Stimulated activated CD8-positive, alpha-beta memory T cell treated with anti-CD3 and anti-CD28 coated beads, Interleukin-2, amount 100 ng/mL, for 1 hour (primary cell): ENCODE measurements at places on chromosomes 12 and 14.

GRCh38 chr12:81835783-81836182 lies 76.6 kb upstream of the PPFIA2 start:
- DNase-seq: no peak

- DNase-seq: no peak
These were observed 911.7 kb upstream of the TMEM132C start for GRCh38 chr12:127355061-127355841.

DNA sequence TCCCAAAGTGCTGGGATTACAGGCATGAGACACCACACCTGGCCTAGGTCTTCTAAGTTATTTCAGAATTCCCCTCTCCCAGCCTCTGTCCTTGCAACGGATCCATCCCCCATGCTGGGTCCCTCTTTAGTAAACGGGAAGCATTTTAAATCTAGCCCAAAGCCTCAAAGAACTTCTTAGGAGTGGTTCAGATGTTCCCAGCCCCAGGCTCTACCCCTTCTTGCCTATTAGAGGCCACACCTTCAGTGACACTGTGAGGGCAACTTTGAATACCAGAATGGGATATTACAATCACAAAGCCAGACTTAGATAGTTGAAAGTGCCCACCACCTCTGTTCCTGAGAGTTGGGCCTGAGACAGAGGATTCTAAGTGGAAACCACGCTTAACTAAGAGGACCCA lies 18.1 kb upstream of the SPPL3 start:
- DNase-seq: no peak

DNA sequence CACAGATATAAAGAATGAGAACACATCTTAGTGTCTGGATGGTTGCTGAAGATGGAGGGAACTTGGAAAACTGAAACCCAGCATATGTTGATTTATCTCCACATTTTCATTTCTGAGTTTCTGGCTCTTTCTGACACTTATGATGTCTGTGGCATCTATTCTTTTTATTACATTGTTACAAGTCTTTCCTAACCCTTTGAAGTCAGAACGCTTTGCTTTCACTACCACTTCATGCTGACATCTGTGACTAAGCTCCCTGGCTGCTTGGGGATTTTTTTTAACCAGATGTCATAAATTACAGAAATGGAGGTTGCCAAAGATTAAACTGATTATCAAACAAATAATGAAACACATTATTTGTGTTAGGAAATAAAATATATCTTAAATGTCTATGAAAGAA lies 188.7 kb downstream of the KITLG start:
- no peak for DNase-seq

DNA sequence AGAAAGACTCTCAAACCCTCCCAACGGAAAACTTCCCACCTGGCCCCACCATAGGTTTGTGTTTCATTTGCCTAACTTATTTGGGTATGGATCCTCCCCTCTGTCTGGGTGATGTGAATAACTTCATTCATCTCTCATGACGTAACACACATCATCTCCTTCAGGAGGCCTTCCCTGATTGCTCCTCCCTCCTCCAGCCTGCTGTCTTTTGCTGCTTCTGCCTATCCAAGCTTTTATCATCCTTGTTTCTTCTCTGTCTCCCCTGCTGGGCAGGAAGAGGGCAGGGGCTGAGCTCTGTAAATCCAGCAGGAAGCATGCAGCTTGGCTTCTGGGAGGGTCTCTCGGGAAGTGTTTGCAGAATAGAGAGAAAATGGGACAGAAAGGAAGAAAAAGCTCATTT lies 766.0 kb upstream of the TBX3 start:
- no peak for DNase-seq

GRCh38 chr14:88840926-88841325 lies 16.5 kb downstream of the TTC8 start:
- no peak for DNase-seq

- no peak for DNase-seq
These were observed 7.4 kb downstream of the SCARB1 start for GRCh38 chr12:124856132-124856841.

GRCh38 chr14:103569408-103569807 lies 6.6 kb downstream of the COA8 start:
- no peak for DNase-seq

- DNase-seq: no peak
These were observed 310.1 kb downstream of the SYT1 start for GRCh38 chr12:79174626-79175025.

GRCh38 chr12:121524196-121524916 lies 56.5 kb downstream of the KDM2B start:
- no peak for DNase-seq

DNA sequence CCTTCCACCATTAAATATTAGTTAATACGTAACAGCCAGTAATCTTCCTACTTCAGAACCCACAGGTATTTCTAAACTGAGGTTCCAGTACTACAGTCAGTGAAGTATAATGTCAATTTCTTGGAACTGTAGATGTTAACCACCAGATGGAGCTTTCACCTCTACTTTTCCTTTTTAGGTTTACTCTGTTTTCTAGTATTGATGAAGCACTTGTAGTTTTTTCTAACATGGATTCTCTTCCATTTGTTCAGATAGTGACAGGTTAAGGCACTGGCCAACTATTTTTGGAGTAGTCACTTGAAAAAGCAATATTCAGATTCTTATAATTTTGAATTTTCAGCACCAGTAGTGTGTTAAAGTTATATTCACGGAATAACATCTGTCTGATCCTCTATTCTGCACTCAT lies 4.6 kb upstream of the SEC23A start:
- no peak for DNase-seq

DNA sequence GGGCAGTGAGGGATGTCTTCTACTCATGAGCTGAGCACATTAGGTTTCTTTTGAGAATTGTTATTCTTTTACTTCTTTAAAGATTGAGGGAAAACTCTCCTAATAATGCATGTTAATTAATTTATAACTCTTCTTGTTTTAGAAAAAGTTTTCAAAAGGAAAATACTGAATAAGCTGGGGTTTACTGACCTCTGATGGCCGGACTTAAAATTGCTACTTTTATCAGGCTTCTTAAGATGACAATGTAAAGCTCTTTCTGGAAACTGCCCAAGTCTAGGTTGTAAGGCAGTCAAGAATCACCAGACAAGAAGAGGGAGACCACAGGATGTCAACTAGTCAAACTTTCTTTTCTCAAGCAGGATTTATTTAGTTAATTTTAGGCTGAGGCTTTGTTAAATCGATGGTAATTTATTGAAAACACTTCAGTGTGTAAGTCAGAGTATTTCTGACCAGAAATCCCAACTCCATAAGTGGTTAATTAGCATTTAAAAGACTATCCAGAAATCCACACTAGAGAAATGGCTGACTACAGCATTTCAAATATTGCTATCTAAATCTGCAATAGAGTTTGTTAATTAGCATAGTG lies 82.1 kb downstream of the AVPR1A start:
- DNase-seq: no peak

GRCh38 chr12:106721915-106722314 lies 52.6 kb upstream of the RIC8B start:
- DNase-seq: no peak

DNA sequence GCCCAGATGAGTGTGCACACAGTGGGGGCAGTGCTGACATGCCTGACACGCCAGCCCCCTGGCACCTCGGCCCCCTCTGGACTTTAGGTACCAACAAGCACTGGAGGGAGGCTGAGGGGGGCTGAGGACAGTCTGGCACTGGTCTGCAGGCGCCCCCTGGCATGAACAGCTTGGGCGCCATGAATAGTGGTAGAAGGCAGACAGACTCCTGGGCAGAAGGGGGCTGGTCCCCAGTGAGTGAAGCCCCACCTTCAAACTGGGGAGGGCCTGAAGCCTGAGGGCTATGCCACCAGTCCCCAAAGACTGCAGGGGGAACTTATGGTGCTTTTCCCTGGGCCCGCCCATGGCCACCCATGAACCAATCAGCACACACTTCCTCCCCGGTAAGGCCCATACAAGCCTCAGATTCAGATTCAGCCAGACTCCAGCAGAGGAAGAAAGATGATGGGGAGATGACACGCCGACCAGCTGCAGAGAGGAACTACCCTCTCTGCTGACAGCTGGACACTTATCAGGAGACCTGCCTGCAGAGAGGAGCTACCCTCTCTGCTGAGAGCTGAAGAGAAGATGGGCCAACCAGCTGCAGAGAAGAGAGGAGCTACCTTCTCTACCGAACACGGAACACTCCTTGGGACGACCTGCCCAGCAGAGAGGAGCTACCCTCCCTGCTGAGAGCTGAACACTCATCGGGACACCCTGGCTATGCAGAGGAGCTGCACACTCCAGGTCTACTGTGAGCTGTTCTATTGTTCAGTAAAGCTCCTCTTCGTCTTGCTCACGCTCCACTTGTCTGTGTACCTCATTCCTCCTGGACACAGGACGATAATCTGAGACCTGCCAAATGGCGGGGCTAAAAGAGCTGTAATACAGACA lies 324.5 kb downstream of the PCNX1 start:
- DNase-seq: no peak

DNA sequence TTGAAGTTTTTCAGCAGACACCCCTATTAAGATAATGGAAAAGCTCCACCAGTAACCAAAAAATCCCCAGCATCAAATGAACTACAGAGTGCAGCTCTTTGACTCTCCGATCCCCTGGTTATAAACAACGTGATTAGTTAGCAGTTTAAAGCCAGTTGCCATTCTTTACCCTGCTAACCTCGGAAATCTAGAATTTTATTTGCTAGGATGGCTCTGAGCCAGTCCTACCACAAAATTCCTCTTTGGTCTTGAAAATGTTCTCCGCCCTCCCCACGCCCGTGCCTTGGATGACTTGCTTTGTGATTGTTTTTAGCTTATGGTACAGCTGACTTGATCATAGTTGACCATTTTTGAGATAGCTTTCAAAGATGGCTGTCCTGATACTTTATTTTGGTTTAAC lies 1.2 kb downstream of the KLHDC2 start:
- DNase-seq: no peak

- DNase-seq: no peak
These were observed 87.5 kb downstream of the EPS8 start for GRCh38 chr12:15701631-15702156.

- DNase-seq: no peak
These were observed 232.4 kb downstream of the AKAP6 start for GRCh38 chr14:32561520-32561919.

DNA sequence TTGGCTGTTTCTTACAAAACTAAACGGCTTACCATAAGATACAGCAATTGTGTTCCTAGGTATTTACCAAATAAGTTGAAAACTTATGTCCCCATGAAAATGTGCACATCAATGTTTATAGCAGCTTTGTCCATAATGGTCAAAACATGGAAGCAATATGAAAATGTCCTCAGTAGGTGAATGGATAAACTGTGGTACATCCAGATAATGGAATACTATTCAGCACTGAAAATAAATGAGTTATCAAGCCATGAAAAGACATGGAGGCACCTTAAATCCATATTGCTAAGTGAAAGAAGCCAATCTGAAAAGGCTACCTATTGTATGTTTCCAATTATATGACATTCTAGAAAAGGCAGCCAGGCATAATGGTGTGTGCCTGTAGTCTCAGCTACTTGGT lies 40.7 kb downstream of the CFL2 start:
- no peak for DNase-seq

GRCh38 chr12:32230613-32230993 lies 124.0 kb downstream of the BICD1 start:
- no peak for DNase-seq

DNA sequence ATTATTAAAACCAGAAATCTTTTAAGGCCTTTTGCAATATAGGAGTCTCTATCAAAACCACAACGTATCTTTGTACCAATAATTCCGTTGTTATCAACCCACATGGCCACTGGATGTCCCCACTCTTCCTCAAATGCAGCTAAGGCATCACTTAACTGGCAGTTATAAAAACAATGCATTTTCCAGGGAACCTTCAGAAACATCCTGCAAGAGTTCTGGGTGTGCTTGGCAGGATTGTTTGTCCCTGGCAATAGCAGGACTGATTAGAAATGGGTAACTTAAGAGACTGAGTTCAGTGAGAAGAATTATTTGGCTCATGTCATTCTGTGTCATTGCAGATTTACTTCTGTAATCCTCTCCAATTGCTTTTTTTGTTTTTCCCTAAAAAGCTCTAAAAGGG lies 112.0 kb downstream of the SLC15A5 start:
- DNase-seq: no peak

DNA sequence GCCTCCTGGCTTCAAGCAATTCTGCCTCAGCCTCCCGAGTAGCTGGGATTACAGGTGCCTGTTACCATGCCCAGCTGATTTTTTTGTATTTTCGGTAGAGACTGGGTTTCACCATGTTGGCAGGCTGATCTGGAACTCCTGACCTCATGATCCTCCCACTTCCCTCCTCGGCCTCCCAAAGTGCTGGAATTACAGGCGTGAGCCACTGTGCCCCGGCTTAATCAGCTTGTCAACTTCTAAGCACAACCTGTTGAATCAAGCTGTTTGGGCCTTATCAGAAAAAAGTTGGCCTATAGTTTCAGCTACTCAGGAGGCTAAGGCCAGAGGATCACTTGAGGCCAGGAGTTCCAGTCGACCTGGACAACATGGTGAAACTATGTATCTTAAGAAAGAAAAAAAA lies 7.9 kb downstream of the MARK3 start:
- DNase-seq: no peak

- DNase-seq: no peak
These were observed 40.1 kb downstream of the SMIM41 start for GRCh38 chr12:52119398-52120254.

DNA sequence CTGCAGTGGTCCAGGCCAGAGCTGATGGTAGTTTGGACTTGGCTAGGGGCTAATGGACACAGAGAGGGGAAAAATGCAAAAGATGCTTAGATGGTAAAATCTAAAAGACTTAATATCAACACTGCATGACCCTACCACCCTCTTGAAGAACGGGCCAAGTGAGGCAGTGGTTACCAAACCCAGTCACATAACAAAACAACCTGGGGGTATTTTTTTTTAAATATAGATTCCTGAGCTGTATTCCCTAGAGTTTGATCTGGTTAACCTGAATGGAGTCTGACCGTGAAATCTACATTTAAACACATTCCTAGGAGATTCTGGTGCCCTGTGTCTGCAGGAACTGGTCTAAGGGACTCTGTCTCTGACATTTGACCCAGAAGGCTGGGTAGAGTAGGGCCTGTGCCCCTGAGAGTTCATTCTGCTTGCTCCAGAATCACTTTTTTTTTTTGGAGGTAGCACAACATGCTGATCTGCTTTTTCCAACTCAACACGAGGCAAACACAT lies 15.7 kb downstream of the ABHD4 start:
- DNase-seq: no peak

DNA sequence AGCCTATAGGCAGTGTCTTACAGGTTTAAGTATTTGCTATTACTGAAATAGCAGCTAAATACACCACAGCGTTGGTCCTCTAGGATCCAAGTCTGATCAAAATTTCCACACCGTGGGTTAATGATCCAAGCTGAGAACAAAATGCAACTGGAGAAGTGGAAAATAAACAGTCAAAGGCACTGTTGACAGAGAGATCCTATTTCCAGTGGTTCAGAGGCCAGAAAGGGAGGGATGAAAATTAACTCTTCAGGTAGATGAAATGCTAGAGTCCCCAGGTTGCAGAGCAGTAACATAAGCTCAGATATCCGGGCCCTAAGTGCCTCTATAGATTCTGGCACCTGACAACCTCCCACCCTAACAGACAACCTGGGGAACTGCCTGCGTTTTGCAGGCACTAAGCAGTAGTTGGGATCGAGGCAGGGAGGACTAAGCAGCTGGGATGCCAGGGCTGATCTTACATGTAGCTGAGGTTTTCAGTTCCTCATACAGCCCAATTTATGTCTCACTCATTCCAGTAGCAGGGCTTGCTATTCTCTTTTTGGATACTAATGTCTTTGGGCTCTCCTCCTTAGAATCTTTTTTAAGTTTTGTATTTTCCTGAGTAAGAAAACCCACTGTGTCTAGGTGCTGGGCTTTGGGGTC lies 42.7 kb upstream of the CRACR2A start:
- DNase-seq: no peak

GRCh38 chr14:75297411-75298040 lies 18.9 kb downstream of the FOS start:
- DNase-seq: no peak

GRCh38 chr14:38286452-38286851 lies 30.6 kb upstream of the CLEC14A start:
- no peak for DNase-seq
